Activated CD4-positive, alpha-beta T cell treated with anti-CD3 and anti-CD28 coated beads, Interleukin-10, Interleukin-2, amounts not matched to agents 100 ng/mL and 50 ng/mL, durations not matched to agents 16 hours and 8 hours (primary cell): ENCODE measurements at places on chromosomes 6 and 20.

DNA sequence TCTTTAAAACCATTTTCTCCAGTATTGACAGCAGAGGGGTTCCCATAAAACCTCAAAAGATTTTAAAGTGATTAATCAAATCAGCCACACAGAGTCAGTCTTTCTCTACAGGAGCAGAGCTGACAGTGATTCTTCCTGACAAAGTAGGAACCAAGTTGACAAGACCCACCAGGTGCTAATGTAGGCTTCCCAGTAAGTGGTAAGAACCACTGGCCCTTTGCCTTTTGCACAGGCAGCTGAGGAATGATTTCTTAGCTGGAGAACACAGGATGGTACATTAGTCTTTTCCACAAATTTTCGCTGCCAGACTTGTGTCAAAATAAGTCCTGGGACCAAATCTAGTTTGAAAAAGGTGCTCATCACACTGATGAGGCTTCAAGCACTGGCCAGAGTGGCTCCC, 95.8 kb downstream of the ARMC2 start:
- no peak for DNase-seq

DNA sequence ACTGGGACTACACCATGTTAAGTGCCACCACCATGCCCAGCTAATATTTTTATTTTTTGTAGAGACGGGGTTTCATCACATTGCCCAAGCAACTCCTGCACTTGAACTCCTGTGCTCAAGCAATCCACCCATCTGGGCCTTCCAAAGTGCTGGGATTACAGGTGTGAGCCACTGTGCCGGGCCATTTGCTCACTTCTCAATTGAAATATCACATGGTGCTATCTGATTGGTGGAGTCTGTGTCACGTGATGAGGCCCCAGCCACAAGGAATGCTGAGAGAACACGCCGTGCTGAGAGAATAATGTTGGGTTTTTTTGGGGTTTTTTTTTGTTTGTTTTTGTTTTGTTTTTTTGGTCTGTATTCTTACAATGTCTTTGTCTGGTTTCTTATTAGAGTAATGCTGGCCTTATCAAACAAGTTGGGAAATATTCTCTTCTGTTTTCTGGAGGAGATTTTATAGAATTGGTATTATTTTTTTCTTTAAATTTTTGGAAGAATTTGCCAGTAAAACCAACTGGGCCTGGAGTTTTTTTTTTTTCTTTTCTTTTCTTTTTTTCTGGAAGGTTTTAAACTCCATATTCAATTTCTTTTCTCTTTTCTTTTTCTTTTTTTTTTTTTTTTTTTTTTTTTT, 183.2 kb upstream of the KCNG1 start:
- no peak for DNase-seq

DNA sequence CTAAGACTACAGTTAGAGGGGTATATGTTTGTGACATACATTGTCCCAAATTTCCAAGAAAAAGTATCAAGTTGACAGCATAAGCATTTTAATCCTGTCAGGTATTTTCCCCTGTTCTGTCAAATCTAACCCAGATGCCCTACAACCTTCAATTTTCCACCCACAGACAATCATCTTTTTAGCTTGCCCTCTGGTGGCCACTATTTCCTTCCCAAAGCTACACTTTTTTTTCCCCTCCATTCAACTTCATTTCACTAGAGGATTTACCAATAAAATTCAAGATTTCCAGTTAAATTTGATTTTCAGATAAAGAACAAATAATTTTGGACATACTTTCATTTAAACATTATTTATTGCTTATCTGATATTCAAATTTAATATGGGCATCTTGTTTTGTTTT, 286.6 kb downstream of the TENT5A start:
- peak; percentile 2 for DNase-seq

DNA sequence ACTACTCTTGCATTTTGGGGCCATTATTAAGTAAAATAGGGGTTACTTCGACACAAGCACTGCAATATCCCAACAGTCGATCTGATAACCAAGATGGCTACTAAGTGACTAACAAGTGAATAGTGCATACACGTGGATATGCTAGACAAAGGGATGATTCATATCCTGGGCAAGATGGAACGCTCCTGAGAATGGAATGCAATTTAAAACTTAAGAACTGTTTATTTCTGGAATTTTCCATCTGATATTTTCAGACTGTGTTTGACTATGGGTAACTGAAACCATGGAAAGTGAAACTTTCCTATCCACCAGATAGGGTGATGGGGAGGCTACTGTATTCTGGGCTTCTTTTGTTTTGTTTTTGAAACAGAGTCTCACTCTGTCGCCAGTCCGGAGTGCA, 66.5 kb downstream of the ILRUN start:
- DNase-seq = no peak

DNA sequence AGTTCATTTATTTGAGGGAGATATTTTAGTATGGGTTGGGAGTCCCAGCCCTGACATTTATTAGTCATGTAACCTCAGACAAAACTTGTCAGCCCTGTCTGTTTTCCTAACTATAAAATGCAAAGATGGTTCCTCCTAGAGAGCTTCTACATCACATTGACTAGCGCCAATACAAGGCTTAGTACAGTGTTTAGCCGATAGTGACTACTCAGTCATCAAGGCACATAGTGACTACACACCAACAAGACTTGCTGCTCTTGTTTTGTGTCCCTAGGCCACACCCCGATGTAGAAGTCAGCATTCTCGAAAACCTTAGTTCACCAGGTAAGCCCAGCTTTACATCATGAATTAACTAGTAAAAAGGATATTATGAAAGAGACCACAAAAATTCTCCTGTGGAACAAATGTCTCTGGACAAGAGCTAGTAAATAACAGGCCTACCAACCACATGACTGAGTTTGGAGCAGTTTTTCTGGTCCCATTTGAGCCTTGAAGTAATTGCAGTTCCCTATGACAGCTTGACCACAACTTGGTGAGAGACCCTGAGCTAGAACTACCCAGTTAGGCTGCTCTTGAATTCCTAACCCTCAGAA, 68.8 kb downstream of the PFDN4 start:
- no peak for DNase-seq

DNA sequence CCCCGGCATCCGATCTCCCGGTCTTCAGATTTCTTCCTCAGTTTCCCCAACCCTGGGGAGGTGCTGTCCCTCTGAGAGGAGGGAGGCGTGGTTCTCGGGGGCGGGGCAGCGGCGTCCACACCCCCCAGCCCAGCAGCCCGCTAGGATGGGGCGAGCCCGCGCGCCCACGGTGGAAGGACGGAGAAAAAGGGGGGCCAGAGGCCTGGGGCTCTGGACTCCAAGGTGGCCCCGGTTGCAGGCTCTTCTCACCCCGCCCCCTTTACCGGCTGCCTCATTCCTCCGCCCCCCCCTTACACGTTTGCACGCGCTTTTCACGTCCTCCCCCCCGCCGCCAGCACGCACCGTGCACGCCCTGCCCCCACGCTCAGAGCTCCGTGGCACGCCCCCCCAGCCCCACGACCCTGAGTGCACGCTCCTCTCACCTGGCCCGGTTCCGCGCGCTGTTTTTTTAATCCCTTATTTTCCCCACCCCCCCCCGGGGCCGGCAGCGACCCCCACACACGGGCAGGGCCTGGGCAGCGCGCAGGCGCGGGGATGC, 402 bp downstream of the ZBTB12 start:
- peak; percentile 65 for DNase-seq

DNA sequence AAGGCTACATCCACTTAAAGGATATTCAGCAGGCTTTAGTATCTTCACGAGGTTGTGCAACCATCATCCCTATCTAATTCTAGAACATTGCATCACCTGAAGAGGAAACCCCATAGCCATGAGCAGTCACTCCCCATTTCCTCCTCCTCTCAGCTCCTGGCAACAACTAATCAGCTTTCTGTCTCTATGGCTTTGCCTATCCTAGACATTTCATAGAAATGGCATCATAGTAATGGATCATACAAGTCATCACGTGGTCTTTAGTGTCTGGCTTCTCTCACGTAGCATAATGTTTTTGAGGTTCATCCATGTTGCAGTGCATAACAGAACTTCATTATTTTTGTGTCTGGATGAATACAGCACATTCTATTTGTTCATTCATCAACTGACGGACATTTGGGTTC, 20.5 kb downstream of the SNAI1 start:
- DNase-seq = peak; percentile 18

DNA sequence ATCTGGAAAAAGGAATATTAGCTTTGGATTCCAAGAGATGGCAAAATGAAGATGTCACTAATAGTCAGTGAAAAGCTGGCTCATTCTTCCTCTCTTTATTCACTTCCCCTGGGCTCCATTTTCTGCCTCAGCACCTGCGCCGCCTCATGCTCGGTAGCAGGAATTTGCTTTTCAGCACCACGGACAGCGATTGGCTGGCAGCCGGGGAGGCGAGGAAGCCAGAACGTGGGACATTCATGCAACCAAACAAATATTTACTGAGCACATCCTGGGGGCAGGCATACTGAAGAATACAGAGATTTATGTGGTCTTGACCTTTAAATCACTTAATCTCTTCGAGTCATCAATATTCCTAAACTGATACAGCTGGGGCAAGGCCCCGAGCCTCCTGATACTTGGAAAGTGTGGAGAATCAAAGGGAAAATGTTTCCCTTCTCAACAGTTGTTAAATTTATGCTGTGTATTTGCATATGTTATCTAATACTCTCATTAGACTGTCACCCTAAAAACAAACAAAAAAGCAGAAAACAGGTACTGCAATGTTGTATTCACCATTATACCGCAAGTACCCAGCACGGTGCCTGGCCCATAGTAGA, 12.1 kb upstream of the PDYN start:
- DNase-seq = peak; percentile 59

DNA sequence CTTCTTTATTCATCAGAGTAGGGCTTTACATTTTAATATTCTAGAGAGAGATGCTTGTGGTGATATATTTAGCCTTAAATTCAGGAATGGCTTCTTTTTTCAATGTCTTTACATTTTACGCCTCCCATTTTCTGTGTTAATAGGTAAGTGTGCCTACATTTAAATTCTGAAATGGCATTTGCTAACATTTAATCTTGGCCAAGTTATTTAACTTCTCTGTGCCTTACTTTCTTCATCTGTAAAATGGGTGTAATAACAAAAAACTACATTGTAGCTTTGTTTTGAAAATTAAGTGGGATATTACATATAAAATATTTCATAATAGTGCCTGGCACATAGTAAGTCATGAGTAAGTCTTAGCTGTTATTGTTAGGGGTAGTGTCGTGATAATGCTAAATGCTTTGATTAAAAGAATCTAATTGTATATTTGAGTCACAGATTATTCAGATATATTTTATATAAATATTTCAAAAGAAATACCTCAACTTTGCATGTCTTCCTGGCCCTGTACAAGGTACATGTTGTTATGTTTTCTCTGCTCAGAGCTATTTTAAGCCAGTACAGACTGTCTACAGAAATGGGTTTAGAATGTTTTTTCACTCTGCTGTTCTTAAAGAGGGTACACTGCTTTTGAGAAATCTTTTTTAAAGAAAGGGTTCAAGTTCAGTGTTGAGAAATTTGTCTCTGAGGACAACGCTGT, 18.8 kb downstream of the CARMIL1 start:
- DNase-seq = no peak

- DNase-seq = no peak
Observed at GRCh38 chr20:4342609-4343008, 327.3 kb upstream of the RNF24 start.

- no peak for DNase-seq
Observed at GRCh38 chr6:43255408-43256054, 12.2 kb downstream of the TTBK1 start.

DNA sequence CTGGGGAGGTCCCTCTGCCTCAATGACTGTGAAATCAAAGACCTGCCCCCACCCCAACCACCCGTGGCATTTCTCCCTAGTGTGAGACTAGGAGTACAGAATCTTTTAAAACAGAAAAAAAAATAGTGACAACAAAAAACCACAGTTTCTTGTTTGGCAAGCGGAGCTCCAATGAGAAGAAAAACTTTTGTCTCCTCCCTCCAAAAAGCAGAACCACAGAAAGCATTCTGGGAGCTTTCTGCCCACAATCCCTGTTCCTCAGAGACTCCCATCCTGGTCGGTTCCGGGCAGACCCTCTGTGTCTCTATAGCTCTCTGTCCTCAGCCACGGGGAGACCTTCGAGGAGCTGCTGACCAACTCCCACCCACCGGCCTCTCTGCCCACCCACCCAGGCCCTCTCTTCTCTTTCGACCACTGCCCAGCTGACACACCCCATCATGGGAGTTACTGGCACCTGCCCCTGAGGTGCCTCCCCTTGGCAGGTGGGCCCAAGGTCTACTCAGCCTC, 4.9 kb downstream of the PREX1 start:
- peak; percentile 58 for DNase-seq

DNA sequence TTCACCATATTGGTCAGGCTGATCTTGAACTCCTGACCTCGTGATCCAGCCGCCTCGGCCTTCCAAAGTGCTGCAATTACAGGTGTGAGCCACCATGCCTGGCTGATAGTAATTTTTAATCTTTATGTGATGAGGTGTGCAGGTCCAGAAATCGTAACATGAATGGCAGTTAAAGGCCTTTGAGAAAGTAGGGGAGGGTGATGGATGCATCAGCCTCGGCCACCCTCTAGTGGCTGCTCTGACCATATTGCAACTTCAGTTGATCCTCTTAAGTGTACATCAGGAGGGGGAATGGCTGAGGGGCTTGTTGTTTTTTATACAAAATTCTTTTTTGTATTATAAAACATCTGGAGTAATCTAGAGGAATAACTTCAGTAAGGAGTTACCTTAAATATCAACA, 193.0 kb downstream of the ZFAND3 start:
- DNase-seq = peak; percentile 26

DNA sequence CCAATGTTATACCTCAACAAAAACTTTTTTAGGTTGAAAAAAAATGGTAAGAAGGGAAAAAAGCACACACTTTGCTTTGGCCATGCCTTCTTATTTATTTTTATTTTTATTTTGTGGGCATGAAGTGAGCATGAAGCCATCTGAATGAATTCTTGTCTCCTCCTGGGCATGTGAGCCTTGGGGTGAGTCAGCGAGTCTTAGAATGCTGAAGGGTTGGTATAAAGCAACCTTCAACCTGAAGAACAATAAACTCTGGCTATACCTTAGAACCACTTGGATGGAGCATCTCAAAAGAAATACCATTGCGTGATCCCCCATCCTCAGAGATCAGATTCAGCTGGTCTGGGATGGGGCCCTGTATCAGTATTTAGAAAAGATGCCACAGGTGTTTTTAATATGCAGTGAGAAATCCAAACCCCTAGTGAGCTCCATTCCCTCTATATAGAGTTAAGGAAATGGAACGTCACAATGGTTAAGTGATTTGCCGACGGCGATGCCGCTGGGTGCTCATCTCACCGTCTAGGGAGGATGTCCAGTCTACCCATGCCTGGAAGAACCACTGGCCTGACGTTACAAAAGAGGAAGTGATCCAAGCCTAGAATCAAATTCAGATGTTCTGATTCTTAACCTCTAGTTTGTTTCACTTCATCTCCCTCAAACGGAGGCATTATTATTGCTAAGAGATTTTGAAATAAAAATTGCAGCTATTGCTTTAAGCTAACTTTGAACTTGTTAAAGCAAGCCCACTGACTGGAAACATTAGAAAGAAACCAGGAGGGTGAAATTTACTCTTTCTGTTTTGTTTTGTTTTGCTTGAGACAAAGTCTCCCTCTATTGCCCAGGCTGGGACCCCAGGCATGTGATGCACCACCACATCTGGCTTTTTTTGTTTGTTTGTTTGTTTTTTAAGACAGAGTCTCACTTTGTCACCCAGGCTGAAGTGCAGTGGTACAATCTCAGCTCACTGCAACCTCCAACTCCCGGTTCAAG, 67.1 kb downstream of the EDN1 start:
- no peak for DNase-seq

GRCh38 chr6:160930547-160931377, 60.8 kb upstream of the MAP3K4 start:
- peak; percentile 63 for DNase-seq
